Renal cortical epithelial cell (primary cell): ENCODE measurements at places on chromosomes 11 and 22. TPM values are rescaled to one million over a fixed set of nuclear protein-coding genes. Genes with fewer than 3 reads are reported as not detected.

The PDE3B gene
- total RNA-seq = 0.87 and 1.3 TPM in 2 replicates

The OR10D3 gene
- total RNA-seq = not detected in 2 replicates

The ART1 gene
- total RNA-seq = not detected in 2 replicates

The CXCR5 gene
- total RNA-seq = not detected in 2 replicates

The HEPHL1 gene
- total RNA-seq = 0.35 and 0.69 TPM in 2 replicates

The MMP13 gene
- not detected in 2 replicates for total RNA-seq

The CCDC81 gene
- 0.17 and 0.50 TPM in 2 replicates for total RNA-seq

The CAPN5 gene
- total RNA-seq = 3.8 and 19.4 TPM in 2 replicates

The ACRV1 gene
- not detected in 2 replicates for total RNA-seq

The OR5A1 gene
- not detected in 2 replicates for total RNA-seq

The TMEM121B gene
- total RNA-seq = 0.10 TPM in 1 of 2 replicates, not detected in the other

The LRRC10B gene
- total RNA-seq = 0.15 TPM in 1 of 2 replicates, not detected in the other

The KCNC1 gene
- 0.05 TPM in 1 of 2 replicates, not detected in the other for total RNA-seq

The MS4A12 gene
- not detected in 2 replicates for total RNA-seq

The CSTPP1 gene
- total RNA-seq = 23.3 and 34.3 TPM in 2 replicates

The KRTAP5-11 gene
- not detected in 2 replicates for total RNA-seq

The ARHGAP20 gene
- 0.05 TPM in 1 of 2 replicates, not detected in the other for total RNA-seq

The LDHAL6A gene
- total RNA-seq = not detected in 2 replicates

The MYH9 gene
- total RNA-seq = 1,031 and 1,268 TPM in 2 replicates
